Airway epithelial cell (primary cell): ENCODE measurements at places on chromosomes 6 and 20. TPM values are rescaled to one million over a fixed set of nuclear protein-coding genes. Genes with fewer than 3 reads are reported as not detected.

METTL24 gene
- not detected in 2 replicates for total RNA-seq

CLDN20 gene
- 0.14 TPM in 1 of 2 replicates, not detected in the other for total RNA-seq

GNAS gene
- total RNA-seq, result 559 and 647 TPM in 2 replicates

TCF15 gene
- total RNA-seq, result not detected in 2 replicates

BPIFB2 gene
- total RNA-seq, result not detected in 2 replicates
